ENCODE measurements at places on chromosomes 1 and 21.

- DNase-seq: no peak
Measured at GRCh38 chr1:180507795-180508724, 5.7 kb upstream of the ACBD6 start.

DNA sequence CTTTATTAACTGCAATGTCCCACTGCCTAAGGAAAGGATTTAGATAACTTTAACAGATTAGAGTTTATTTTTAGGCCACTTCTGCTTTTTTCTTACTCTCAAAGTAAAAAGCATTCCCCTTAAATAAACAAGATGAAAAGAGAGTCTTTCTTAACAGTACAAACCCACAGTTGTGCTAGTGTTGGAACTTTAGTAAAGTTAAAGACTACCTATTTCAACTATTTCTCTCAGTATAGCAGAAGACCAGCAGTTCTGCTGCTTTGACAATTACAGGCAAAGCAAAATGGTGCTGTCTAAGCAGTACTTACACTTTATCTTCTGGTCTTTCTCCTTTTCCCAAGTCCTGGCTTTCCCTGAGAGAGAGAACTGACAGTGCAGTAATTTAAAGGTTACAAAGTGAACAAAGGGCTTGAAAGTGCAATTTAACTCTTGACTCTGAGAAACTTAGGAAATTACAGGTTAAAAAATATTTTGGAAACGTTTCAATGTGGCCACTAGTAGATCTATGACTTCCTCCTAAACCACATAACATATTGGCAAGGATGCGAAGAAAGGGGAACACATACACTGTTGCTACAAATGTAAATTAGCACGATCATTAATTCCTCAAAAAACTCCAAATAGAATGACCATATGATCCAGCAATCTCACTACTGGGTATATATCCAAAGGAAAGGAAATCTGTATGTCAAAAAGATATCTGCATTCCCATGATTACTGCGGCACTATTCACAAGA, 135.4 kb upstream of the POGK start:
- no peak for DNase-seq

- no peak for DNase-seq
Measured at GRCh38 chr1:54099061-54099610, 45.7 kb downstream of the TCEANC2 start.

- no peak for DNase-seq
Measured at GRCh38 chr1:233668146-233668724, 54.3 kb downstream of the KCNK1 start.

DNA sequence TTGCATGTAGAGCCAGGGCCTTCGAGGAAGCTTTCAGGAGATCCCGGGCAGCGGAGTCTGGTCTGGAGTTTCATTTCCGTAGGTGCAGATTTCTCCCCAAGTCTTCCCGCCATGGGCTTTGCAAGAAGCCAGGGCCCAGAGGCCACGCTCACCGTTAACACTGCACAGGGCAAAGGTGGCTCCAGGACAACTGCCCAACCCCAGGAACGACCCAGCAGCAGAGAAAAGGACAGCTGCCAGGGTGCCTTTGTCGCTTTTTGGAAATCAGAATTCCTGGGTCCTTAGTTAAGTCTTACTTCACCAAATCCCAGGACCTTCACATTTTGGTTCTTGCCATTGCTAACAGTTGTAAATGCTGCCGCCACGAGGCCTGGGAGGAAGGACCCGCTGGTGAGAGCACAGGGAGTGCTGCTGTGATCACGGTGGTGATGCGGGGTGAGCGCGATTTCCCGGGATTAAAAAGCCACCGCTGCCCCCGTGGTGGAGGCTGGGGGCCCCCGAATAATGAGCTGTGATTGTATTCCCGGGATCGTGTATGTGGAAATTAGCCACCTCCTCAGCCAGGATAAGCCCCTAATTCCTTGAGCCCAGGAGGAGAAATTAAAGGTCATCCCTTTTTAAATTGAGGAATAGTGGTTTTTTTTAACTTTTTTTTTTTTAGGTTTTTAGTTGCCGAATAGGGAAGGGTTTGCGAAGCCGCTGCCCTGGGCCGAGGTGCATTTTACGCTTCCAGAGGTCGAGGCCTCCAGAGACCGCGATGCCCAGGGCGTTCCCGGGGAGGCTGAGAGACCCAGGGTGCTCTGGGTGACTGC, 8.2 kb downstream of the SIM2 start:
- peak; percentile 6 for DNase-seq

DNA sequence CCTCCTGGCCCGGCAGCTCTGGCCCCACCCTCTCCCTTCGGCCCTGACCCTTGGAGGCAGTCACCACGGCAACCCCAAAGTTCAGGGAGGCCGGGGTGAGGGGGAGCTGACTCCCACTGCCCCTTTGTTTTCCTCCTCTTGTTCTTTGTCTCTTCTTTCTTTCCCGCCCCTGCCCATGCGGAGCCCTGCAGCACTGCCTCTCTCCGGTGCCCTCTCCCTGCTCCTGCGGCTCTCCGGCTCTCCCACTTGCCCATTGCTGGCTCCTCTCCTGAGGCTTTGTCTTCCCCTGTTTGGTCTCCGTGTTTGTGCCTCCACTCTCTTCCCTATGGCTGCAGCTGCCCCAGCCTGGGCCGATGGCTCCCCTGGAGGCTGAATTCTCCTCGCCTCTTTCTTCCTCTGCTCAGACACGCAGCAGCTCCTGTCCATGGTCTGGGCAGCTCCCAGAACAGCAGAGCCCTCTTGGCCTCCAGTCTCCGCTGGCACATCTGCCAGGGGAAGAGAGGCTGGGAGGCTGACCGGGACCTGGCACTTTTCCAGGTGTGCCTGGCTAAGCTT, 5.8 kb downstream of the CELSR2 start:
- DNase-seq: no peak

GRCh38 chr1:38005195-38006007, at the start of gene FHL3:
Gene FHL3 (minus strand): TSS chr1:38005514. CDS start chr1:37999412, 6,102 bp downstream.
- no peak for DNase-seq
